ENCODE measurements at places on chromosomes 7 and 10.

DNA sequence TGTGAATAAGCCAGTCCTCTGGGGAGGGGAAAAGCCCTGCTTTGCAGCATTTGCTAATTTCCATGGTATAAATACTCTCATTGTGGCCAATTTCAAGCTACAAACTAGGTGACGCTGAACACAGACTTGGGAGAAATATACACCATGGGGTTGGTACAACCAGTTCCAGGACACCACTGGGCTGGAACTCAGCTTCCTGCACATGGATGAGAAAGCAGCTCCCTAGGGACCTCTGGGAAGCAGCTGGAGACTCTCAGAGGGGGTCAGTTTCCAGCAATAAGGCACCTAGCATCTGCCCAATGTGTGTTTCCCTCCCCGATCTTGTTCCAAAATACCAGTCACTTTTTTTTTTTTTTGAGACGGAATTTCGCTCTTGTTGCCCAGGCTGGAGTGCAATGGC, 56.8 kb upstream of the WDR11 start:
- DNase-seq: no peak

GRCh38 chr7:141369422-141369821, 181.8 kb upstream of the AGK start:
- DNase-seq: no peak

DNA sequence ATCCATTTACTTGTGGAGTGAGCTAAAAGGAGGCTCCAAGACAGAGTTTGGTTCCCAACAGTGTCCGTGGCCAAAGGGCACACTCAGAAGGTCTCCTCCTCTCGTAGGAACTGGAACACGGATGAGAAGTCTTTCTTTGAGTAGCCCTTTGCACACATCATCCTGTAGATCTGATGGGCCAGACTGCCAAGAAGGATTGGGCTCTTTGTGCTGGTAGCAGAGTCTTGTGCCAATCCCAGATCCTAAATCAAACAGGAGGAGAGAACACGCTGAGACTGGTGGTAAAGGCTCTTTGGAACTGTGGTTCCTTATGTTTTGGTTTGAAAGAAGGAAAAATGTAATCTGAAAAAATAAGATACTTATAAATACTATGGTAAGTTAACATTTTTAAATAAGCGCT, 136.6 kb downstream of the HIBADH start:
- no peak for DNase-seq

DNA sequence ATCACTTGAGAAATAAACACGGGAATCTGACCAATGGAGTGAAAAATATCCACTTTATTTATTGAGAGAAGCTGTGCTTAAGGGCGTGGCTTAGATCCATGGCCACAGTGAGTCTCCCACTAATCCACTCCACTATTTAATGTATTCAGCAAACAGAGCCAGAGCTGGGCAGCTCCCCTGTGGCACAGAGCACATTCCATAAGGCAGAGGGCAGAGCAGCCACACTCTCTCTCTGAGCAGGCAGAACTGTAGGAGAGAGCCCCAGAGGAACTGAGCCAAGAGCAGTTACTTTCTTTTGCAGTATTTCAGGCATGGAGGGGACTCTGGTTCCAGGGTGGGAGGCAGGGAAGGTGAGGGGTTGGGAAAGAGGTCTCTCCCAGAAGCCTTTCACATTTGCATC, 106.0 kb downstream of the GALNT17 start:
- no peak for DNase-seq

GRCh38 chr7:115058726-115059125, 136.8 kb downstream of the MDFIC start:
- no peak for DNase-seq

DNA sequence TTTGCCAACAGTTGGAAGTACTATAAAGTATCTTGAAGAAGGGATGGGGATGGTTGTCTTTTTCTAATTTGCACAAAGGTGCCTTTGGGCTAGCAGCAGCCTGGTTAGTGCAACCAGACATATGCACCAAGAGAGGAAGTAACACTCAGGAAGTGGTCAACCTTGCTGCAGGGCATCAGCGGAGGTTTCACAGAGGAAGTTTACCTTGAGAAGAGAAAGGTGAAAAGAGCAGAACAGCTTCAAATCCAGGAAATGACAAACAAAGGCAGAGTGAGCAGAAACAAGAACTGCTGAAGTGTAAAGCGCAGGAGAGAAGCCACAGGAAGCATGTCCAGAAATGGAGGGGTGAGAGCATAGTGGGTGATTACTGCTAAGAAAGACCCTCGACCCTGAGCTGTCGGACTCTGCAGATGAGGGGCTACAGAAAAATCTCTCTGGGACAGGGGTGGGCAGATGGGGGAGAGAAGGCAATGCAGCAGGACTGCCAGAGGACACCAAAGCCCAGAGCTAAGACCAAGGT, 66.9 kb downstream of the STK17A start:
- DNase-seq: peak; percentile 32

GRCh38 chr7:462173-463103, 57.2 kb downstream of the PDGFA start:
- DNase-seq: no peak

- no peak for DNase-seq
Measured at GRCh38 chr7:94284104-94284503, 110.6 kb upstream of the COL1A2 start.

GRCh38 chr7:106216923-106217542, 67.8 kb downstream of the NAMPT start:
- DNase-seq: no peak

- no peak for DNase-seq
Measured at GRCh38 chr7:101985057-101985902, 167.9 kb downstream of the CUX1 start.

DNA sequence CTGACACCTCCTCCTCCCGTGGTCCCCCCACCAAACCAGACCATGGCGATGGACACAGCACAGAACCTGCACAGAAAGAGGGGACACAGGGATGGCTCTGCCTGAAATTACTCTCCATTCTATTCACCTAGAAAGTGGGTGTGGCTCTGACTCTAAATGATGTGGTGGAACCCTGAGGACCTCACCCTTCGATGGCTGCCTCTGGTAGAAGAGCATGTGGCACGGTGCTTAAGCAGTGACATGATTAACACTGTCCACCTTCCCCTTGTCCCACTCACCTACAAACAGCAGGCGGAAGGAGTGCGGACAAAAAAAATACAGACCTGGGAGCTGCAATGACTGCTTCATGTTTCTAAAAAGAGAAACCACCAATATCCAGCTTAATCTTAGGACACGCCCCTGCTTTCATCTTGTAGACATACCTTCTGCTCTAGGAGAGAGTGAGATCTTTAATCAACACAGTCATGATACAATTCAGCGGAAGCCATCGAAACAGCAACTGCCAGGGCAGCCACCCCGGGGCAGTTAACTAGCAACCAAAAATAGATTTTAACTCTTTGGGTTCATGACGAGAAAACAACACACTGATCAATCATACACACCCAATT, 11.4 kb downstream of the JCAD start:
- no peak for DNase-seq

- no peak for DNase-seq
Measured at GRCh38 chr7:158030566-158030965, 557.1 kb downstream of the PTPRN2 start.

DNA sequence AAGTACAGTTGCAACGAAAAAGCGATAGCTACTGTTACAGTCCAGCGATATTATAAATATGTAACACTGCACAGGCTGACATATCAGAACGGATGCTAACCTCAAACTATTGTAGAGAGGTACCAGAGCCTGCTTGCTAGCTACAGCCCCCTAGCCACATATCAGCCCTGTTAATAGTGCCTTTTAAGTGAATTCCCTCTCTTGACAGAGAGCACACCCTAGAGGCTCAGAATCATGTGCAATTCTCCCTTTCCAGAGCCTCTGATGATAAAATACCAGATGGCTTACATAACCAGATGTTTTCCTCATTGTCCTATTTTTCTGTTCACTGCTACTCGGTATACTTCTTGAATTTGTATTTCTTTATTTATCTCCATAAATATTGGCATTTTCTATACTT, 960.7 kb upstream of the CELF2 start:
- no peak for DNase-seq
